ENCODE measurements at places on chromosomes 16 and 17. TPM values are rescaled to one million over a fixed set of nuclear protein-coding genes. Genes with fewer than 3 reads are reported as not detected.

DNA sequence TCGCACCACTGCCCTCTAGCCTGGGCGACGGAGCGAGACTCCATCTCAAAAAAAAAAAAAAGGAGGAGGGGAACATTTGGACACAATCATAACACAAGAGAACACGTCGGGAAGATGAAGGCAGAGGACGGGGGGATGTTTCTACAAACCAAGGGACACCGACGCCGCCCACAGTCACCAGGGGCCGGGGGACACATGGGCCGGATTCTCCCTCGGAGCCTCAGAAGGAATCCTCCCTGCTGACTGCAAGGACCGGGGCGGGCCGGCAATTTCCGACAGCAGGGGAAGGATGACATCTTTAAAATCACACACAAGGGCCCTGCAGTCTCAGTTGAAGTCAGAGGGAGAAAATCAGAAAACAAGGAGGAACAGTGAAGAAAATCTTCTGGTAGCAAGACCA lies 8.1 kb upstream of the CHMP6 start:
- no peak overlapping the region for H3K4me3 ChIP-seq
- H3K36me3 ChIP-seq: no peaks in the 10 kb centered on the region
- no peak for DNase-seq
- H3K27ac ChIP-seq: no peak overlapping the region
- peaks cover 9% of the 10 kb centered on the region for H3K4me1 ChIP-seq

DNA sequence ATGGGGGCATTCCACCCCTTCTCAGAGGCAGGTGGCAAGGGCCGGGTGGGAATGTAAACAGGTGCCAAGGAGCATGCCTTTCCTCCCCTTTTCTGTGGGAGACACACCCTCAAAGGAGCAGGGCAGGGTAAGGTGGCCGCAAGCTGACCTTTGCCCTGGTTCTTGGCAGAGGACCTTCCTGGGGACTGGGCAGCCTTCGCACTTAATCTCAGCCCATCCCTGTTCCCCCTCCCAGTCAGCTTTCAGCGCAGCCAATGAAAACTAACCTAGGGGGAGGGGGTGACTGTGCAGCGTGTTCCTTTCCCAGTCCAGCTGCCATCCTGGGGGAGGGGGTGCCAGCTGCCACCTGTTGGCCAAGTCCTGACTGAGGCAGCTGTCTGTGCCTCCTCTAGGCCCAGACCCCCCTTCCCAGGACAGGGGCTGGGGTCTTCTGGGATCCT lies 2.8 kb downstream of the TRAF4 start:
- H3K27me3 ChIP-seq: no peaks in the 10 kb centered on the region
- peak overlapping the region; percentile 95 for H3K27ac ChIP-seq
- H3K4me3 ChIP-seq: no peak overlapping the region
- peak; percentile 76 for DNase-seq
- peaks cover 36% of the 10 kb centered on the region for H3K36me3 ChIP-seq

GRCh38 chr17:14359163-14360020 lies 58.5 kb downstream of the HS3ST3B1 start:
- H3K27ac ChIP-seq: no peak overlapping the region
- peaks cover 2% of the 10 kb centered on the region for H3K4me1 ChIP-seq
- no peaks in the 10 kb centered on the region for H3K27me3 ChIP-seq
- no peak overlapping the region for H3K4me3 ChIP-seq

DNA sequence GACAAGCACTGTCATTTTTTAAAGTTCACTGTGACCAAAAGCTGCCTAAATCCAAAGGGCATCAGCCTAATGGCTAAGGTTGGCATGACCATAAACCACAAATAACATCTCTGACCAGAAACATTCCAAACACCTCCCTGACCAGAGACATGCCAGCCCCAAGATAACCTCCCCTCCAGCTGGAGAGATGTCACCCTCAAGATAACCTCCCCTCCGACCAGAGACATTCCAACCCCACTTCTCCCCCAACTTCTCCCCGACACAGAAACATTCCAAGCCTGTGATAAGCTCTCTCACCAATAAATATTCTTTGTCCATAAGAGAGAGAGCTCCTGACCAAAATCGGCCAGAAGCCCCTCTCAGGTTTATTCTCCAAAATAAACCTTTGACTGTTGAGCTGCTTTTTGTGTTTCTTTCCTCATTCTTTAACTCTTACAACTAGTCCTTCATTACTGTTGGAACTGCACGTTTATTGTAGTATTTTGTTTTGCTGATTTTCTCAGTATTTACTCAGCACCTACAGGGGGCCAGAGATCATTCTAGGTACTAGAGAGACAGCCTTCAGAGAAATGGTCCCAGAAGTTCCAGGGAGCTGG lies 325.6 kb downstream of the SLC39A11 start:
- H3K36me3 ChIP-seq: no peaks in the 10 kb centered on the region
- H3K27ac ChIP-seq: no peak overlapping the region
- H3K4me1 ChIP-seq: no peaks in the 10 kb centered on the region
- H3K4me3 ChIP-seq: no peak overlapping the region

GRCh38 chr16:2471016-2471652 lies at the start of gene NTN3:
Gene NTN3, plus strand, starts transcription at chr16:2471297. Its CDS starts 405 bp downstream, at chr16:2471702.
- H3K4me3 ChIP-seq: no peak within 1 kb of the TSS
- H3K36me3 ChIP-seq: no peaks in the 10 kb centered on the region
- no peak within 1 kb of the TSS for H3K27ac ChIP-seq
- no peaks in the 10 kb centered on the region for H3K4me1 ChIP-seq
- no peaks in the 10 kb centered on the region for H3K27me3 ChIP-seq

DNA sequence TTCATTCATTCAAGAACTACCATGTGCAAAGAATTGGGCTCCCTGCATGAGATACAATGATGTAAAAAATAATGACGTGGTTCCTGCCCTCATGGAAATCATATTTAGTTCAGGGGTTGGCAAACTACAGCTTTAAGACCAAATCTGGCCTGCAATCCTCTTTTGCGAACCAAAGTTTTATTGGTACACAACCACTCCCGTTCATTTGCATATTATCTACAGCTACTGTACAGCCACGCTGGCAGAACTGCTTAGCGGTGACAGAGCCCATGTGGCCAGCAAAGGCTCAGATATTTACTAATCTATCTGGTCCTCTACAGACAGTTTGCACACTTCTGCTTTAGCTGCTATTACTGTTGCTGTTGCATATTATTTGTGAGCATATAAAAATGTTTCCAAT lies 167.7 kb downstream of the XYLT1 start:
- no peak for DNase-seq
- no peak overlapping the region for H3K4me3 ChIP-seq
- peaks cover 3% of the 10 kb centered on the region for H3K4me1 ChIP-seq
- H3K36me3 ChIP-seq: no peaks in the 10 kb centered on the region
- no peak overlapping the region for H3K27ac ChIP-seq
- no peaks in the 10 kb centered on the region for H3K27me3 ChIP-seq

- peaks cover 3% of the 10 kb centered on the region for H3K4me1 ChIP-seq
- no peak for DNase-seq
- H3K27ac ChIP-seq: no peak overlapping the region
- H3K27me3 ChIP-seq: no peaks in the 10 kb centered on the region
- H3K36me3 ChIP-seq: no peaks in the 10 kb centered on the region
- no peak overlapping the region for H3K4me3 ChIP-seq
These were observed 7.1 kb upstream of the ASGR1 start for GRCh38 chr17:7186241-7186640.

- no peaks in the 10 kb centered on the region for H3K27me3 ChIP-seq
- DNase-seq: no peak
- no peak overlapping the region for H3K4me3 ChIP-seq
- no peaks in the 10 kb centered on the region for H3K36me3 ChIP-seq
These were observed 134.1 kb upstream of the HS3ST3A1 start for GRCh38 chr17:13735861-13736260.

- no peak overlapping the region for H3K4me3 ChIP-seq
- H3K4me1 ChIP-seq: no peaks in the 10 kb centered on the region
- no peaks in the 10 kb centered on the region for H3K27me3 ChIP-seq
- no peaks in the 10 kb centered on the region for H3K36me3 ChIP-seq
- no peak overlapping the region for H3K27ac ChIP-seq
These were observed 12.2 kb upstream of the PRKCA start for GRCh38 chr17:66290101-66290722.

GRCh38 chr17:12230481-12231354 lies 210.0 kb downstream of the MAP2K4 start:
- no peak overlapping the region for H3K27ac ChIP-seq
- no peaks in the 10 kb centered on the region for H3K27me3 ChIP-seq
- no peaks in the 10 kb centered on the region for H3K4me1 ChIP-seq
- no peak overlapping the region for H3K4me3 ChIP-seq
- no peaks in the 10 kb centered on the region for H3K36me3 ChIP-seq

- DNase-seq: no peak
- H3K36me3 ChIP-seq: no peaks in the 10 kb centered on the region
- H3K27ac ChIP-seq: no peak overlapping the region
- H3K4me1 ChIP-seq: peaks cover 7% of the 10 kb centered on the region
- no peak overlapping the region for H3K4me3 ChIP-seq
- H3K27me3 ChIP-seq: no peaks in the 10 kb centered on the region
These were observed 2.7 kb upstream of the PIEZO1 start for GRCh38 chr16:88787579-88788314.

DNA sequence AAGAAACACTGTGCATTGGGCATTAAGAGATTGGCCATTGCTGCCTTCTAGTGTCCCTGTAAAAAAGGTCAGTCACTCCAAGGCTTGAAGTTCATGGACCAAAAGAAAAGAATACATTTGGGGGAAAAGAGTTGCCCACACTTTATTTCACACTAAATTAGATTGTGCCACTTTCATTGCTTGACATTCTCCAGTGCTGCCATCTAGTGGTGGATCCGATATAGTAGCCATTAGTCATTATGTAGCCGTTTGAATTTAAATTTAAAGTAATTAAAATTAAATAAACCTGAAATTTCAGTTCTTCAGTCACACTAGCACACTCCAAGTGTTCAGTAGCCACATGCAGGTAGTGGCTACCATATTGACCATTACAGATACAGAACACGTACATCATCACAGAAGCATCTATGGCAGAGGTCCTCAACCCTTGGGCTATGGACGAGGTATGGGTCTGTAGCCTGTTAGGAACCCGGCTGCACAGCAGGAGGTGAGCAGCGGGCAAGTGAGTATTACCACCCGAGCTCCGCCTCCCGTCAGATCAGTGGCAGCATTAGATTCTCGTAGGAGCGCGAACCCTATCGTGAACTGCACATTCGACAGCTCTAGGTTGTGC lies 21.9 kb upstream of the CDH5 start:
- DNase-seq: no peak
- H3K27me3 ChIP-seq: no peaks in the 10 kb centered on the region
- no peak overlapping the region for H3K27ac ChIP-seq
- no peak overlapping the region for H3K4me3 ChIP-seq
- no peaks in the 10 kb centered on the region for H3K36me3 ChIP-seq
- H3K4me1 ChIP-seq: no peaks in the 10 kb centered on the region

GRCh38 chr16:58120234-58120633 lies 8.9 kb downstream of the CFAP20 start:
- H3K4me3 ChIP-seq: no peak overlapping the region
- H3K27me3 ChIP-seq: no peaks in the 10 kb centered on the region
- H3K27ac ChIP-seq: no peak overlapping the region

- H3K4me3 ChIP-seq: no peak overlapping the region
- no peaks in the 10 kb centered on the region for H3K4me1 ChIP-seq
- no peaks in the 10 kb centered on the region for H3K27me3 ChIP-seq
- H3K36me3 ChIP-seq: no peaks in the 10 kb centered on the region
These were observed 35.9 kb downstream of the DNAJA2 start for GRCh38 chr16:46937536-46937935.

DNA sequence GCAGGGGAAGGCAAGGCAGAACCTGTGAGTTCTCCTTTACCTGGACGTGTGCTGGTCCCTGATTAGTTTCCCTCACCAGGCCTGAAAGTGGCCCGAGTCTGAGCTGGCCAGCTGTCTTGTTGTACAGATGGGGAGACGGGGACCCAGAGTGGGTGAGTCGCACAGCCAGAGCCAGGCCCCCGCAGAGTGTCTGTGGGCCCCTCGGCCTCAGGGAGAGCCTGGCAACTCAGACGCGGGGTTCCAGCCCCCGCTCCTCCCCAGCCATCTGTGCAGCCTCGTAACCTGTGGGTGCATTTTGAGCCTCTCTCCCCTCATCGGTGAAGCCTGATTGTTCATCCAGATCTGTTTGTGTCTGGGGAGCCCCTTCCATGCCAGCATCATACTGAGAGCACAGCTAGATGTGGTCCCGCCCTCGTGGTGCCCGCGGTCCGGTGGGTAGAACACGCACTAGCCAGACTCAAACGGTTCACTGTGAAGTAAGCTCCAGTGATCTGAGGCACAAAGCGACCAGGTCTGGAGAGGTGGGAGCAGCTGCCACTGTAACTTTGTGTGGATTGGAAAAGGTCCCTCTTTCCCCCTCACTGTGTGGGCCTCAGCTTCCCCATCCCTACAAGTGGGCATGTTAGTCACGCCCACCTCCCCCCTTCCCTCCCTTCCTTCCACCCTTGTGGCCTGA lies 6.0 kb upstream of the NDRG4 start:
- no peak overlapping the region for H3K27ac ChIP-seq
- no peak for DNase-seq
- H3K4me1 ChIP-seq: no peaks in the 10 kb centered on the region
- no peaks in the 10 kb centered on the region for H3K27me3 ChIP-seq
- H3K4me3 ChIP-seq: no peak overlapping the region
- H3K36me3 ChIP-seq: no peaks in the 10 kb centered on the region

- no peaks in the 10 kb centered on the region for H3K4me1 ChIP-seq
- no peak for DNase-seq
These were observed 16.3 kb upstream of the CBX4 start for GRCh38 chr17:79855331-79856124.

GRCh38 chr16:58727028-58727781 lies 6.9 kb downstream of the GOT2 start:
- peaks cover 11% of the 10 kb centered on the region for H3K36me3 ChIP-seq
- peak overlapping the region; percentile 61 for H3K27ac ChIP-seq
- H3K4me3 ChIP-seq: peak overlapping the region; percentile 42
- H3K4me1 ChIP-seq: no peaks in the 10 kb centered on the region
- no peaks in the 10 kb centered on the region for H3K27me3 ChIP-seq
- no peak for DNase-seq

DNA sequence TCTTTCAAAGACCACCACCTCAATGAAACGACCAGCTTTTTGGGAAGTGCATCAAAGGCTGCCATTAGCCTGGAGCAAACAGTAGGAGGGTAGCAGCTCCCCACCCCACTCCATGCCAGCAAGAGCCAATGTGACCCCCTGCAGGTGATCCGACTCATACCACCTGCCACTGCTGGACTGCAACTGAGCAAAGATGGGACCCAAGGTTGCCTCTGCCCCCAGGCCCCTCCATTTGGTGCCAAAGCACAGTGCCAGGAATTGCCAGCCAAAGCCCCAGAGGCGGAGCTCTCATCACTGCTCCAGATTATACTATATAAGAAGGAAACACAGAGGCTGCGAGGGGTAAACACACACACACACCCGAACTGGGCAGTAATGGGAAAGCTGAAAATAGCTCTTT lies 8.3 kb downstream of the PITPNM3 start:
- no peaks in the 10 kb centered on the region for H3K36me3 ChIP-seq
- no peaks in the 10 kb centered on the region for H3K4me1 ChIP-seq
- DNase-seq: no peak
- no peaks in the 10 kb centered on the region for H3K27me3 ChIP-seq
- H3K27ac ChIP-seq: no peak overlapping the region

- no peak overlapping the region for H3K27ac ChIP-seq
- no peaks in the 10 kb centered on the region for H3K36me3 ChIP-seq
- no peak for DNase-seq
- H3K27me3 ChIP-seq: no peaks in the 10 kb centered on the region
These were observed 23.7 kb downstream of the ATP2C2 start for GRCh38 chr16:84392031-84392360.

Gene IGF2BP1
- 1.5 TPM for polyA plus RNA-seq

Gene FOXF1
- 0.67 TPM for polyA plus RNA-seq

Gene KRT25
- not detected for polyA plus RNA-seq

Gene ALDOC
- polyA plus RNA-seq: 21.9 TPM

Gene C16orf92
- not detected for polyA plus RNA-seq
